ENCODE measurements at places on chromosomes 16 and 17.

DNA sequence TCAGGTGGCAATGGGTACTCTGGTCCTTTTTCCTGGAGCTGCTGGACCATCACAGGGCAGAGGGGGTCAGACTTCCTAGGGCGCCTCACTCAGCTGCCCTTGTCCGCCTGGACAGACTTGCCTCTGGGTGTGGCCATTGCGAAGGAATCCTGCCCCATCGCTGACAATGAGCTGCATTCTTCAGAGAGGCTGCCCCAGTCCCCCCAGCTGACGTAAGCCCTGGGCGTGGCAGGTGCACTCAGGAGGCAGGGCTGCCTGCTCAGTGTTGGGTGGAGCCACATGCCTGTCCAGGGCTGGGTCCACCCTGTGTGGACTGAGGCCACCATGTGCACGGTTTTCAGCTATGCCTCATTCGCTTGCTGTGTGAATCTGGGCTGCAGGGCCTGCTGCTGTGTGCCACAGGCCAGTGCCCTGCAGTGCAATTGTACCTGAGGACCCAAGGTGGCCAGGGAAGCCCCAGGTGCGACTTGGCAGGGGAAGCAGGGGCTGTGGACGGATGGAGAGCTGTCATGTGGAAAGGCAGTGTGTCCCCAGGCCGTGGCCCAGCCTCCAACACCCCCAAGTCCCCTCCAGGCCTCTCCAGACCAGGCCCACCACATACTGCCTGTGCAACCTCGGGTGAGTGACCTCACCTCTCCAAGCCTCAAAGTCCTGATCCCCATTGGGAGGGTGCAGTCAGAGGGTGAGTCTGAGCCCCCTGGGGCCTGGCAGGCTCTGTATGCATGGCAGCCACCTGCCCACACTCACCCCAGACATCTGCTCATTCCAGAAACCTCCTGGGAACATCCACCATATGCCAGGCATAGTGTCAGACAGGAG, 14.0 kb upstream of the MPRIP start:
- no peaks in the 10 kb centered on the region for H3K36me3 ChIP-seq
- H3K4me1 ChIP-seq: peaks cover 18% of the 10 kb centered on the region
- no peak overlapping the region for H3K4me3 ChIP-seq
- peak; percentile 69 for DNase-seq
- H3K27ac ChIP-seq: 0 out of 2 replicates have a peak overlapping the region, but pooled peaks have one; percentile 26

DNA sequence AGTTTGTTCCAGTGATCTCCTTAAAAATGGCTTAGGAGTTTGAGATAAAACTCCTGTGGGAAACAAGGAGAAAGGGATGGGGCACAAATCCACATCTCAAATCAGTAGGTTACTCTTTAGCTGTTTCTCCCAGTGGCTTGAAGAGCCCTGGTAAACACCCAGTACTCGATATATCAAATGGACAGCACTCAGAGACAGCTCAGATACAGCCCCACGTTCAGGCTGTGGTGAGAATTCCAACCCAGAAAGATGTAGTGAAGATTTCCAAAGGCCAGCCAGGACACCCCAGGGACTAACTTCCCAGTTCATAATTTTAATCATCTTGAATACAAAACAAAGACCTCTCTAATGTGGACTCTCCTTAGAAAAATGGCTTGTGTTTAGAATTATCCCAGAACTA, 6.4 kb upstream of the VEZF1 start:
- no peaks in the 10 kb centered on the region for H3K36me3 ChIP-seq
- no peak for DNase-seq
- no peak overlapping the region for H3K27ac ChIP-seq
- H3K27me3 ChIP-seq: no peaks in the 10 kb centered on the region
- H3K4me3 ChIP-seq: no peak overlapping the region
- peaks cover 9% of the 10 kb centered on the region for H3K4me1 ChIP-seq

DNA sequence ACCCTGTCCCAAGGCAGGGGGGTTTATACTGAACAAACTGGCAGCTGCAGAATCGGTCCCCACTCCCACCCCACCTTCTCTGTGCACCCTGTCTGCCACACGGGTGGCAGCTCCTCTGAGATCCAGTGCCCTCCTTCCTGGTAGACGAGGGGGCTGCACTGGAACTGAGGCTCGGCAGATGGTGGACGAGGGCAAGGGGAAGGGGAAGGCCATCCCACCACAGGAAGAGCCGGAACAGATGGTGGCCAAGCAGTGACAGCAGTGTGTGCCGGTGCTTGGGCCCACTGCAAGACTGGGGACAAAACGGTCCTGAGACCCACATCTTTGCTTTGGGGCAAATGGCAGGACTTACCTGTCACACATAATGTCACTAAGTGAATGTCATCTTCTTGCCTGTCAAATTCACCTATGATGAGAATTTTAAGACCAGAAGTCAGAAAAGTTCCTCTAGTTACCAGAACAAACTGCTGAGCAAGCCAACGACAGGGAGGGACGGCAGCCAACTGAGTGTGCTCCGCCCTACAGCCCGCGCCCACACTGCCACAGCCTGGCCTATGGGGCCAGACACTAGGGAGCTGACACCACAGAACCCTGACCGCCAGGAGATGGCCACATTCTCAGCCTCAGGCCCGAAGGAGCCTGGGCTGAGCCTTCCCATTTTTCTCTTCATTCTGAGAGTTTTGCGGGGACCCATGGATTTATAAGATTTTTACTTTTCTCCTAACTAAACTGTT, 14.4 kb downstream of the NTAN1 start:
- no peak overlapping the region for H3K27ac ChIP-seq
- no peaks in the 10 kb centered on the region for H3K4me1 ChIP-seq
- H3K36me3 ChIP-seq: peaks cover 20% of the 10 kb centered on the region
- no peaks in the 10 kb centered on the region for H3K27me3 ChIP-seq

GRCh38 chr16:46743232-46743719, 4.9 kb downstream of the MYLK3 start:
- no peak overlapping the region for H3K27ac ChIP-seq
- H3K27me3 ChIP-seq: no peaks in the 10 kb centered on the region
- H3K36me3 ChIP-seq: no peaks in the 10 kb centered on the region
- H3K4me1 ChIP-seq: peaks cover 3% of the 10 kb centered on the region

- H3K27me3 ChIP-seq: no peaks in the 10 kb centered on the region
- no peak overlapping the region for H3K27ac ChIP-seq
- H3K4me3 ChIP-seq: no peak overlapping the region
- H3K4me1 ChIP-seq: no peaks in the 10 kb centered on the region
Observed at GRCh38 chr16:27424772-27425498, 23.0 kb downstream of the IL21R start.

DNA sequence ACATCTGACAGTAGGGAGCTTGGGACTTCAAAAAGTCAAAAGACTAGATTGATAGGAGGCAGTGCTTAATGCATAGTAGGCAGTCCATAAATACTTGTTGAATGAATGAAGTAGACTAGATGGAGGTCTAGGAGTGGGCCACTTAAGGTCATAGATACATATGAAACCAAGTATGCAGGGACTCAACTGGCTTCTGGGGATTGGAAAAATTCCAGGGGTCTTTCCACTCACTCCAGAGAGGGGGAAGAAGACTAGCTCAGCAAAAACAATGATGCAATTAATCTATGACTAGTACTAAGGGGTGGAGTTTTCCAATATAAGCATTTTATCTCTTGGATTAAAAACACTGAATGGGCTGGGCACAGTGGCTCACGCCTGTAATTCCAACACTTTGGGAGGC, 298.3 kb upstream of the XYLT1 start:
- no peak for DNase-seq
- H3K4me3 ChIP-seq: no peak overlapping the region
- no peaks in the 10 kb centered on the region for H3K4me1 ChIP-seq

DNA sequence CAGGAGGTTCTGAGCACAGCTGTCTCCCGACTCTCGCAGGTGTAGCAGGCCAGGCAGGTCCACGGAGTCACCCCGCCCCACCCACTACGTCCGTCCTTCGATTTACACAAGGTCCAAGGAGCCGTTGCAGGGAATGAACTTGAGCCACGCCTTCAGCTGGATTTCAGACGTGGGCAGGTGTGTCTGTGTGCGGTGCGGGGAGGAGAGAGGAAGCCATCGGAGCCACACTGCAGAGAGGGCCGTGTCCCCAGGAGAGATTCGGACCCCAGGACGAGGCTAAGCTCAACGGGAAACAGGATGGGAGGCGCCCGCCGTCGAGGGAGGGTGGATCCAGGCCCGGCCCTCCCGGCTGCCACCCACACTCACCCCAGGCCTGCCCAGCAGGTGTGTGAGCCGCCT, 50.3 kb downstream of the RPH3AL start:
- H3K36me3 ChIP-seq: no peaks in the 10 kb centered on the region
- no peaks in the 10 kb centered on the region for H3K27me3 ChIP-seq
- no peak overlapping the region for H3K27ac ChIP-seq
- peaks cover 3% of the 10 kb centered on the region for H3K4me1 ChIP-seq

DNA sequence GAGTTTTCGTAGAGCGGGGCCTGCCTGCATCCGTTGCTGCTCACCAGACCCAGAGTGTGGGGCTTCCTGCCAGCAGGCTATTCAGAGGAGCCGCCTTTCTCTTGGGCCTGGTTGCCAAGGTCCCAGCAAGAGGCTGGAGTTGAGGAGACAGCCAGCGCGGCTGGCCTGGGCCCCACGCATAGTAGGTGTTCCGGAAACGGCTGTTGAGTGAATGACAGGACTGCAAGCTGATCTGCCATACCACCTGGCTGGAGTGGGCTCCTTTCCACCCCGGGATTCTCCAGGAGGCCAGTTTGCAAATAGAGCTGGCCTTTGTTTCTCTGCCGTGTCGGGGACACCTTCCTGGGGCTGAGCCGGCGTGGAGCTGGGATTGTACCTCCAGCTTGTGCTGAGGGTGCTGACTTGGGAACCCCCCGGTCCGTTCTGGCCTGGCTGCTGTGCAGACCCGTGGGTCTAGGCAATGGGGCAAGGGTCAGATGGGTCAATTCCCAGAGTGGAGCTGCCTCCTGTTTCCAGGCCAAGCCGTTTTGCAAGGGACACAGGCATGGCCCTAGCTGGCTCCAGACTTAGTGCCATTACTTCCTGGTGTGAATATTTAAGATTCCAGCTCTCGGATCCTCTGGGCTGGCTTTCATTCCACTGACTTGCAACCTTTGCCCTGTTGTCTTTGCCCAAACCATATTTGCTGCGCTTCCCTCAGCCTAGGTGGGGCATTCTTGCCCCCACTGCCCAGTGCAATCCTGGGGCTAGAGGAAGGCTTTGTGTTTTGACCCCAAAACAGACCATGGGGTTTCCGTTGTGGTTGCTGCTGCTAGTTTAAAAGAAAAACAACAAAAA, 68.8 kb downstream of the CMIP start:
- no peaks in the 10 kb centered on the region for H3K36me3 ChIP-seq
- no peaks in the 10 kb centered on the region for H3K27me3 ChIP-seq
- peak overlapping the region; percentile 17 for H3K4me3 ChIP-seq
- H3K27ac ChIP-seq: peak overlapping the region; percentile 84
- peaks cover 19% of the 10 kb centered on the region for H3K4me1 ChIP-seq
- DNase-seq: peak; percentile 68

DNA sequence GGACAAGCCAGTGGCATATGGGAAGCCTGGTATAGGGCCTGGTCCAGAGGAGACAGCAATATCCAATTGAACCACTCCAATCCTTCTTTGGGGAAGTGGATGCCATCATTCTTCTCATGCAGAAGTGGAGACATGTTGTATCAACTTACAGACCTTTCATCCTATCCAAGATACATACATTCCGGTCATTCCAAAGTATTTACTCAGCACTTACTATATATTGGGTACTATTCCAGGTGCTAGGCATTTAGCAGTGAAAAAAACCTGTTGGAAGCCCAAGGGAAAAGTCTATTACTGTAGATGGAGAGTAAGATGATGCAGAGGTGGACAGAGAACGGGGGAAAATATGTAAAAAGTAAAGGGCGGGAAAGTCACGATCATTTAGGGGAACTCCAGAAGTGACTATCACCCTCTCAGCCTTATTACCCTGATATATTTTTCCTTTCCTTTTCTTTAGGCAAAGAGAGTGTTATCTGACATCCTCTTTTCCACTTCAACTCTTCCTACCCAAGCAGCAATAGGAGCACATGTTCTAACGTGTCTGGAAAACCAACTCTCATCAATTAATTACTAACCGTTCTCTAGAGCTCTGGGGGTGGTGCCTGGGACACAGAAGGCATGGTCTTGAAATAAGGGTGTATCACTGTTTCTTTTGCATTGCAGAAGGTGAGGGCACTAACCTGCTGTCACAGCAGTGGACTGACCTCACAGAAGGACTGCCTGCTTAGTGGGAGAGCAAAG, 210.1 kb upstream of the MAF start:
- H3K27ac ChIP-seq: no peak overlapping the region
- H3K4me1 ChIP-seq: no peaks in the 10 kb centered on the region
- H3K27me3 ChIP-seq: no peaks in the 10 kb centered on the region
- peak; percentile 48 for DNase-seq
- H3K36me3 ChIP-seq: no peaks in the 10 kb centered on the region
- no peak overlapping the region for H3K4me3 ChIP-seq

Data from GM23338 (cell line).